CD4-positive, alpha-beta T cell treated with Interleukin-4 for 1 hour (primary cell): ENCODE measurements at places on chromosomes 11 and 22.

DNA sequence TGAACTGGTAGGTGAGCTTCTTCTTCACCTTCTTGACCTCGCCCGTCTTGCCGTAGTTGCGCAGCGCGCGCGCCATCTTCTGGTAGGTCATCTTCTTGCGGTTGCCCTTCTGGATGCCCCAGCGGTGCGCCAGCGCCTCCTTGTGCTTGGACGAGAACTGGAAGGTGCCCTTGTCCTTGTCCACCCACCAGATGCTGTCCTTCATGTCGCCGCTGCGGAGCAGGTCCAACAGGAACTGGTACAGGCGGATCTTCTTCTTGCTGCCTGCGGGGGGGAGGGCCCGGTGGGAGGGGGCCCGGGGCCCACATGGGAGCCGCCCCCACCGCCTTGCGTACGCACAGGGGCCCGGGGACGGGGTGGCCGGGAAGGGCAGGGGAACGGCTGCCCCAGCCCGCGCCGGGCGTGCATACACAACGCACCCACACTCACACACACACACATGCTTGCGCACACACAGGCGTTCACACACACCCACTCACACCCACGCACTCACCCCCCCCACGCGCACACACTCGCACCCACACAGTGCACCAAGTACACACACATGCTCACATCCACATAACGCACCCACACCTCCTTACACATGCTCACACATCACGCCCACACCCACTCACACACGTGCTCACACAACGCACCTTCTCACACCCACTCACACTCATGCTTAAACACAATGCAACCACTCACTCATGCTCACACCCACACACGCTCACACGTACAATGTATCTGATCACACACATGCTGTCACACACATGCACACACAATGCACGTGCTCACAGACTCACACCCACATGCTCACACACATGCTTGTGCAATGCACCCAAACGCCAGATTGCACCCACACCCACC, 3.0 kb upstream of the MYBPC3 start:
- no peak for DNase-seq

GRCh38 chr22:36965696-36966095, 52.3 kb downstream of the CSF2RB start:
- no peak for DNase-seq

DNA sequence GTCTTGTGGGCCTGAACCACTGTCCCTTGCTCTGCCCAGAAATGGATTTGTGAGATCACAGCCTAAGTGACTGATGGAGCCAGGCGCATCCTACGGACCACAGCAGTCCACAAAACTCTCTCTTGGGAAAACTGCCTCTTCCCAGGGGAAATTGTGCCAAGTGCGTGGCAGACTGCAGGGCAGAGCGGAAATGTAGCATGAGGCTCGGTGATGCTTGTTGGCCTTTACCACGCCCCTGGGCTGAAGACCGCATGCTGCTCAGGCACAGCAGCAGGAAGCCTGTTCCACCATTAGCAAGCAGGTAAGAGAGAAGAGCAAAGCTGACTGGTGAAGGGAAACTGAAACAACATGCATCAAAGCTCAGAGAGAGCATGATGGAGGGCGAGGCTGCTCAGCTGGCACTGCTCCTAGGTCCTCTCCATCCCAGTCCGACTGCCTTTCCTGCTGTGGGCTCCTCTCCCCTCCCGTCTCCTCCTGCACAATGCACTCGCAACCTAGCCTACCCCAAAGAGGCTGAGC, 26.5 kb upstream of the SCARF2 start:
- peak; percentile 79 for DNase-seq

GRCh38 chr22:31120642-31121041, 2.1 kb upstream of the INPP5J start:
- DNase-seq: no peak

DNA sequence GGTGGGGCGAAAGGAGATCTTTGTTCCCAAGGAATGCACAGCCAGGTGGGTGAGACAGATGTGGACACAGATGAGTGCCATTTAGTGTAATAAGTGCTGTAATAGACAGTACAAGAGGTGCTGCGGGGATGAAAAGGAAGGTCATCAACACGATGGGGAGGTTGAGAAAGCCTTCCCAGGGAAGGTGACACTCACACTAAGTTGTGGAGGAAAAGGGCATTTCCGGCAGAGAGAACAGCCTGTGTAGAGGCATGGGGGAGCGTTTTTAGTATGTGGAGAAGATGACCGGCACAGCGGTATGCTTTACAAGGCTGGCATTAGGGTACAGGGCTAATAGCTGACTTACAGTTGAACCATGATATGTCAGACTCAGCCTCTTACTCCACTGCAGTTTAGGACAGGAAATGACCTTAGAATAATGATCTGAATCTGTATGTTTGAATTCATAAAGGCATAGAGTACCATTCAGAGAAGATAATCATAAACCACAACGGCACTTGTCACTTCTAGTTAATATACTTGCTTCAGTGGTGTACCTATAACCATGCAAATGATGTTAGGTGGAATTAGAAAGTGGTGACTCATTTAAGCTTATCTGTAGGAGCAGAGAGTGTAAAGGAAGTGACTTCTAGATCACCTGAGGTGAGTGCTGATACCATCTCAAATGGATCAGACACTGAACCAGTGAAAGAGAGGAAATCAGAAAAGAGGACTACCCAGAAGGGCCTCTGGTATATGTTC, 60.6 kb downstream of the FAM83F start:
- DNase-seq: peak; percentile 86

- no peak for DNase-seq
Observed at GRCh38 chr11:38818720-38819119, 2220.7 kb upstream of the RAG2 start.

- DNase-seq: no peak
Observed at GRCh38 chr11:75422248-75423231, 10.5 kb downstream of the KLHL35 start.

GRCh38 chr11:565921-566509, 5.2 kb downstream of the RASSF7 start:
- DNase-seq: no peak

DNA sequence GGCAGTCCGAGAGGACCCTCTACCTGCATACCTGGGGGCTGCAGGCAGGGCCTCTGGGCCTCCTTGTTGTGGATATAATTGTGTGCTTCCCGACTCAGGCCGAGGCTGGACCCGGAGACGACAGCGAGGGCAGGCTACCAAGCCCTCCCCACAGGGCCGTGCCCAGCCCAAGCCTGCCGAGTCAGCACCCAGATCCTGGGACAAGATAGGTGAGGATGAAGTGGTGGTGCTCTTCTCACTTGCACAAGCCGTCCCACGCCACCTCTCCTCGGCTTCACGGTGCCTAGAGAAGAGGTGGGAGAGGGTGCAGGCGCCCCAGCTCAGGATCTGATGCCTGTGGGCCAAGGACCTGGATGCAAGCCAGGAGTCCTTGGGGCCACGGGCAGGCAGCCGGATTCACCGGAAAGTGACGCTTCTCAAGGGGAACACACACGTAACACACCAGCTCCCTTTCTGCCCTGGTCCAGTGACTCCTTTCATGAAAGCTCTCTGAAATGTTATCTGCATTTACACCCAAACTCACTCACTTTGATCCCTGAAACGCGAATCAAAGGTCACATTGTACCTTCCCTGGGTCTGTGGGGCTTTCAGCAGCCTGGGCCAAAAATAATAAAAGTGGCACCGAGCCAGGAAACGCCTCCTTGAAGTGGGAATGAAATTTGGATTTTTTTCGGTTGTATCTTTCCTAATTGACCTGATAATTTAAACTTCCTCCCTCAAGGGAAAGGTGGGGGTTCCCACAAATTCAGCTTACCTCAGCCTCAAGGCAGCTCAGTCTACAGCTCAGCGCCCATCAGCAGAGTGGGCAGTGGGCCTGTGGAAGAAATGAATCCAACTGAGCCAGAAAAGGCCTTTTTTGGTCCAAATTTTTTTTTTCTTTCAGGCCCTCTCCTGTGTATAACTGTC, 1.1 kb upstream of the GNB1L start:
- peak; percentile 72 for DNase-seq

DNA sequence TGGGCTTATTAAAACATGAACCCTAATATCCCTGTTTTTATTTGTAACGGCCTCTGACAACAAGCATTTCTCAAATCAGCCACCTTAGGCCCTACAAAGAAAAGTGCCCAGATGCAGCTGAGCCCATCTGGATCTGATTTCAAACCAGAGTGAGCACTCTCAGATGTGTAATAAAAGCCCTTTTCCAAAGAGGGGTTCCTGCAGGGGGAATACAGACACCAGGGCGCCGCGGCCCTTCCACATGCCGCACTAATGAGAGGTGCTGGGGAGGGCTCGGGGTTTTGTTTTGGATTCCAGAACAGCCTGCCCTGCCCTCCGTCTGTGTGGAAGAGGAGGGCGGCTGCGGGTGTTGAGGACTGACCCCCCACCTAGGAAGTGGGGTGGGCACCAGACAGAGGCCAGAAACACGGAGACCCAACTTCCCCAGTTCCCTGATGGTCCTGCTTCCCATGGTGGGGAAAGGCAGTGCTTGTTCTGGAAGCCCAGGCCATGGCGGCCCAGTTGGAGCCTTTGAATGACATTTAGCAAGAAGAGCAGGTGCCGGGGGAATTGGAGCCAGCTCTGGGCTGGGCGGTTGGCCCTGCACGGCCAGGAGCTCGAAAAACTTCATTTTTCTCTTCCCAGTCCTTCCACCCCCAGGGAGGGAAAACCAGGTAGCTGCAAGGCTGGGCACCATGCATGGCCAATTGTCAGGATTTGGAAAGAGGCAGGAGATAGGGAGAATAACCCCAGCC, 63.7 kb downstream of the MACROD1 start:
- no peak for DNase-seq
